PC-9 (cell line): ENCODE measurements at places on chromosomes 1 and 21.
A peak's percentile ranks its signal among the peaks of the same experiment; 100 is the strongest.

GRCh38 chr1:102107441-102107840 is 110.7 kb upstream of the OLFM3 start:
- DNase-seq, result no peak

DNA sequence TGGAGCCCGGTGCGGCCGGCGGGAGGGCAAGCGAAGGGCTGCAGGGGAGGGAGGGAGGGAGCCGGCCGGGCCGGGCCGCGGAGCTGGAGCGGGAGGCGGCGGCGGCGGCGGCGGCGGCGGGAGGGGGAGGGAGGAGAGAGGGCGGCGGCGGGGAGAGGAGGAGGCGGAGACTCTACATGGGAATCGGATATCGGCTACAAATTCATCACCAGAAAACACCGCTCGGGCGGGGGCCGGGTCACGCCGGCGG is at the start of gene AKT3:
AKT3 (minus strand) TSS at position 42 of the 250 bp plus-strand sequence. CDS start 7,073 bp downstream, outside the sequence.
- DNase-seq, result no peak

GRCh38 chr1:193619911-193620310 is 433.5 kb upstream of the B3GALT2 start:
- no peak for DNase-seq

GRCh38 chr1:165861911-165862310 is 34.5 kb downstream of the UCK2 start:
- DNase-seq, result no peak

GRCh38 chr1:39230261-39231190 is 26.0 kb downstream of the MACF1 start:
- no peak for DNase-seq

GRCh38 chr1:67053535-67053784 is 488 bp downstream of the SLC35D1 start:
- DNase-seq, result peak; percentile 40

GRCh38 chr1:92399076-92399475 is 87.6 kb downstream of the GFI1 start:
- DNase-seq, result peak; percentile 46
